ENCODE measurements at places on chromosomes 5 and 9. TPM values are rescaled to one million over a fixed set of nuclear protein-coding genes. Genes with fewer than 3 reads are reported as not detected.

GPR150 gene
- 0.24 TPM for total RNA-seq

CDKN2B-AS1 gene
- total RNA-seq = 2.7 TPM

PELO gene
- 24.3 TPM for total RNA-seq

DOCK2 gene
- total RNA-seq = 11.1 TPM

SGTB gene
- total RNA-seq = 7.5 TPM

PIP5KL1 gene
- 3.8 TPM for total RNA-seq

TLE4 gene
- 8.0 TPM for total RNA-seq

TSC1 gene
- 20.0 TPM for total RNA-seq

LTC4S gene
- not detected for total RNA-seq

LIFR gene
- 5.8 TPM for total RNA-seq

SPINK13 gene
- total RNA-seq = not detected

SLC46A2 gene
- total RNA-seq = not detected

MYMK gene
- not detected for total RNA-seq

DNAJA1 gene
- 71.8 TPM for total RNA-seq

CAMK2A gene
- 0.24 TPM for total RNA-seq

FAM169A gene
- 16.4 TPM for total RNA-seq

ANKDD1B gene
- total RNA-seq = 0.72 TPM

PTGS1 gene
- 1.9 TPM for total RNA-seq

CLIC3 gene
- total RNA-seq = 4.0 TPM

GRAMD2B gene
- total RNA-seq = 23.4 TPM

PLAC8L1 gene
- 0.43 TPM for total RNA-seq

FRRS1L gene
- total RNA-seq = not detected

PCDHGB2 gene
- not detected for total RNA-seq

RNF224 gene
- total RNA-seq = 0.21 TPM

SLC6A3 gene
- total RNA-seq = not detected

DND1 gene
- total RNA-seq = not detected

UBE2QL1 gene
- not detected for total RNA-seq

CCNO gene
- 1.2 TPM for total RNA-seq

C9orf78 gene
- total RNA-seq = 31.6 TPM

INSL4 gene
- total RNA-seq = not detected

PCDHB12 gene
- total RNA-seq = not detected

MED27 gene
- 7.5 TPM for total RNA-seq

INSL6 gene
- not detected for total RNA-seq

REXO4 gene
- total RNA-seq = 10.8 TPM

ORM2 gene
- total RNA-seq = not detected

EQTN gene
- total RNA-seq = not detected

KLF4 gene
- total RNA-seq = 29.0 TPM

SPINK4 gene
- not detected for total RNA-seq

MYOT gene
- not detected for total RNA-seq

AFAP1L1 gene
- 26.0 TPM for total RNA-seq

LHX3 gene
- not detected for total RNA-seq

SPINK7 gene
- total RNA-seq = 4.3 TPM

GBGT1 gene
- 1.3 TPM for total RNA-seq

TPD52L3 gene
- total RNA-seq = not detected

Measured in tracheal epithelial cell (primary cell).